Amniotic epithelial cell (primary cell): ENCODE measurements at places on chromosomes 12 and 14.
A peak's percentile ranks its signal among the peaks of the same experiment; 100 is the strongest.

DNA sequence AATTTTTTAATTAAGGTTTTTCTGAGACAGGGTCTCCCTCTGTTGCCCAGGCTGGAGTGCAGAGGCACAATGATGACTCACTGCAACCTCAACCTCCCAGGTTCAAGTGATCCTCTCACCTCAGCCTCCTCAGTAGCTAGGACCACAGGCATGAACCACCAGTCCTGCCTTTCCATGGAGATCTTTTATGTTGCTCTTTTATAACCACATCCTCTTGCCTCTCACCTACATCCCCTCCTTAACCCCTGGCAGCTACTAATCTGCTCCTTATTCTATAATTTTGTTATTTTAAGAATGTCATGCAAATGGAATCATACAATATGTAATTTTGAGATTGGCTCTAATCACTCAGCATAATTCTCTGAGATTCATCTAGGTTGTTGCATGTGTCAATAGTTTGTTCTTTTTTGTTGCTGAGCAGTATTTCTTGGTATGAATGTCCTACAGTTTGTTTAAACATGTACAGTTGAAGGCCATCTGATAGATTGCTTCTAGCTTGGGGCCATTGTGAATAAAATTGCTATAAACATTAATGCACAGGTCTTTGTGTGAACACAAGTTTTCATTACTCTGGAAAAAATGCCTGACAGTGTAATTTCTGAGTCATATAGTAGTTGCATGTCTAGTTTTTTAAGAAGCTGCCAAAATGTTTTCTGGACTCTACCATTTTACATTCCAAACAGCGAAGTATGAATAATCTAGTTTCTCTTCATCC, 249.2 kb upstream of the AMIGO2 start:
- DNase-seq: peak; percentile 40

DNA sequence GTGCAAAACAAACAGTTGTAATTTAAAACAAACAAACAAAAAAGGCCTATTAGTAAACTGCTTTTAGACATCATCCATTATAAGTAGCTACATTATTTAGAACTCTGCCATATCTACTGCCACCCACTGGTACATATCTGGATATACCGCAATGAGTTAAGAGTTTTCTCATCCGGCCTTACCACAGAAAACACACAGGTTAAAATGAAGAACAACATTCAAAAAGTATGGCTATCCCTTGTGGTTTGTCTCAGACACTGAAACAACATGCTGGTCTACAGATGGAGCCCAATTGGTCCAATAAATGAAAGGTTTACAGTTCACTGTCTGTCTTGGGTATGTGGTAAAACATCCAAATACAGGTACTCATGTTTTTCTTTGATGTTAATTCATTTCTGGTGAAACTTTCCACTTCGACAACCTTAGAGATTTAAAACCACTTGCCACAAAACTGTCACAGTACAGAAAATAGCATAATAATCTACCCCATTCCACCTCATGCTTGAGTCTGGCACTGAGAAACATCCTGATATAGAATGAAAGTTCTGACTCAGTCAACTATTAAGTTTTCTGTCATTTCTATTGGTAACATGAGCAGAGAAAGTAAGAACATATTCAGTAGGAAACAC, 354.3 kb downstream of the CEP128 start:
- peak; percentile 69 for DNase-seq

DNA sequence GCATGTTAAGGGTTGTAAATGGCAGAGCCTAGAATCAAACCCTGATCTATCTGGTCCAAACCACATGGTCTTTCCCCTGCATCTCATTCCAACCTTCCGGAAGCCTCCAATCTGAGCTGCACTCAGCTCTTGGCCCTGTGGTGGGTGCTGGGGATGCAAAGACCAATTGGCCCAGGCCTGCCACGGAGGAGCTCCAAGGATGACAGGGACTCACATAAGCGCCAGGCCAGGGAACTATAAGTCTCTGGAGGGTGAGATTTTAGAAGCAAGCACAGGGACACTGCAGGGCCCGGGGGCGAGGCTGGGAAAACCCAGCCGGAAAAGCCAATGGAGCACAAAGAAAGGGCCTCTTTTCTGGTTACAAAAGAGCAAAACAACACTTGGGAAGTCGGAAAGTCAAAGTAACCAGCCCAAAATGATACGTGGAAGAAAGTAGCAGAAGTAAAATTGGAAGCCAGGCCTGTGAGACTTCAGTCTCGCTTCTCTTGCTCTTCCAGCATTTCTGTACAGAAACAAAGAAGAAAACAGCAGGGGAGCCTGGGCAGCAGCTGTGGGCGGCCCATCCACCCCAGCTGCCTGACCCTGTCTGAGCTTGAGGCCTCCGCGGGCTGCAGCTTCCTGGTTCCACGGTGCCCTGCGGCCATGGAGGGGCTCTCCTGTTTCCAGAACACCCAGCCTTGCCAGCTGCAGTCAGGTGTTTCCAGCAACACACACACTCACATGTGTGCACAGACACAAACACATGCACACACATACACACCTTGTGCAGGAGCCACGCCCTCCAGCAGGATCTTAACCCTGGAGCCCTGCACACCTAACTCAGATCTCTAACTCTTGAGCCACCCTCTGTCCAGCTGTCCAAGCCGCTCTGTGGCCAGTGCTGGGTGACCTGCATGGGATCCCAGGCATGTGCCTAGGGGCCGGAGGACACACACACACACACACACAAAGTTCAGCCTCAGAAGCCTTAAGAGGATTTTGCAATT, 178.2 kb downstream of the BCL11B start:
- no peak for DNase-seq

DNA sequence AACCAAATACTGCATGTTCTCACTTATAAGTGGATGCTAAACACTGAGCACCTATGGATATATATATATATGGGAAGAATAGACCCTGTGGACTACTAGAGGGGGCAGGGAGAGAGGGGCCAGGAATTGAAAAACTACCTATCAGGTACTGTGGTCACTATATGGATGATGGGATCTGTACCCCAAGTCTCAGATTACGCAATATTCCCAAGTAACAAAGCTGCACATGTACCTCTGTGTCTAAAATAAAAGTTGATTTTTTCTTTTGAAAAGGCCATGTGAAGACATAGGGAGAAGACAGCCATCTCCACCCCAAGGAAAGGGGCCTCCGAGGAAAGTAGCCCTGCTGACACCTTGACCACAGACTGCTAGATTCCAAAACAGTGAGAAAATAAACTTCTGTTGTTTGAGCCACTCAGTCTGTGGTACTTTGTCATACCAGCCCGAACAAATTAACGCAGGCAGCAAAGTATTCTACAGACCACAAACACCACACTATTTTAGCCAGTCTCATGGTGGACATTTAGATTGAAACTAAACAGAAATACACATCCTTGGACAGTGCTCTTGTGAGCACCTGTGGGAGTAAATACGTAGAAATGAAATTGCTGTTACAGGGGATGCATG, 197.1 kb downstream of the EFCAB11 start:
- DNase-seq: no peak

DNA sequence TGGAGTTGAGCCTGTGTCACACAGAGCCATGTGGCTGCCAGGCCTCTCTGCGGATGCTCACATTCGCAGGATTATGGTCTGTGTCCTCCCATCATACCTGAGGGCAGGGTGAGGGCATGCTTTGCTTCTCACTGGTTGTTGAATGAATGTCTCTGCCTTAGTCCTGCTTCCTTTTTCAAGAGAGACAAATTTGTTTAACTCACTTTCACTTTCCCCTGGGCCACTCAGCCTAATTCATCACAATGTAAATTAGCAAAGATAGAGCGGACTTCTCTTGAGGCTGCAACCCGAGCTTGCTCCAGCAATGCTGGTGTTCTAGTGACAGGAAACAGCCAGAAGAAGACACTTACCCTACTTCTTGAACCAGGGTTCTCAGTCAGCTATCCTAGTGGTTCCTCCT, 35.5 kb upstream of the PAX9 start:
- no peak for DNase-seq
